AG04449 (cell line): ENCODE measurements at places on chromosomes 5 and 9.

GRCh38 chr5:32981061-32981460 lies 269.9 kb downstream of the NPR3 start:
- no peak for DNase-seq

DNA sequence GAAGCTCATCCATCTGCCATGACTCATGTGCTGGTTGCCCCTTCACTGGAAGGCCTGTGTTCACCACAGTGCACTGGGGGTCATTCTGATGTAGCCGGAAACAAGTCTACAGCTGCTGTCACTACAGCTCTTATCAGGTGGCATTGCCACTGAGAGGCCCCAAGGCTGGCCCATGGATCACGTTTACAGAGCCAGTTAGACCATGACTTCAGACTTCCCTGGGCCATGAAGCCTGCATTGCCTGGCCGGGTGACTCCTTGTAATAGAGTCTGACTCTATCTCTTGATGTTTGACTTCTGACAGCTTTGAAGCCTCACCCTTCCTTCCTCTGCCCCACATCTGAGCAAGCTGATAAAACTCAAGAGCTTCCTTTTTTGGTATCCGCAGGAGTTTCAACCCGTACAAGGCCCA lies 473.5 kb upstream of the DAP start:
- DNase-seq, result no peak

GRCh38 chr5:3380689-3381088 lies 214.9 kb upstream of the IRX1 start:
- no peak for DNase-seq

DNA sequence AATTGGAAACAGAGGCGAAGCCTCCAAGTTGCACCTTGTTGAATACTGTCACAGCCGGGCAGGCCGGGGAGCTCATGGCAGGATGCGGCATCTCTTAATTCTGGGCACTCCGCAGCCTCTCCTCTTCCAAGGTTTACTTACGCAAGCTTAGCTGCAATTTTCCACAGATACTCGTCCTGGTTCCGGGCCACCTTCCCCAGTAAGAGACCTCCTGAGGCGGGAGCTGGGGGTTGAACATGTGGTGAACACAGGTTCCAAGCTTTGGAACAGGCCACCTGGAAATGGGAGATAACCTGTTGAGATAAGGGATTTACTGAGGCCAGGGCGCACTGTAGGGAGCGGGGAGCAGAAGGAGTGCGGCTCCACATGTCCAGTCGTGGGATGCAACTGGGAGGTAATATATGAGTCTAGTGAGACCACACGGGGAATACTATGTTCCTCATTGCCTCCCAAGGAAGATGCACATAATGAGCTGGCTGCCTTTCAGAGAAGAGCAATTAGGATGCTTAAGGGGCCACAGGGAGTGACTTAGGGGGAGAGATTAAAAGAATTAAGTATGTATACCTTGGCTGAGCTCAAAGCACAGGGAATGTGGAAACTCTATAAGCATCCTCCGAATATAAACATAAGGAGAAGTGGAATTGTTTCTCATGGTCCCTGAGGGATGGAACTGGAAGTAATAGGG lies 335.2 kb downstream of the CWC27 start:
- DNase-seq, result no peak

DNA sequence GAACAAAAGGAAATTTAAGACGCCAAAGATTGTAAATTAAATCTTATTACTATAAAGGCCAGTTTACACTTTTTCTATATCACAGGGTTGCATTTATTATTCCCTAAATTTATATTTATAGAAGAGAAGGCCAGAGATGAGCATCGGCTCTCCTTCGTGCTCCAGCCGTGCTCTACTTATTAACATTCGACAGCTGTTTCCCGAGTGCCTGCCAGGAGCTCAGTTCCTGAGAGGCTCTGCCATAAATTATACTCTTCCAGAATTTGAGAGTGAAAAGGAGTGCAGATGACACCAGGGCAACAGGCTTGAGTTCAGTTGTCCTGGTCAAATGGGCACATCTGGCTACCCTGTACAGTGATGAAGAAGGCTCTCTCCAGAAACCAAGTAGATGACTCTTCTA lies 70.1 kb downstream of the PCSK5 start:
- no peak for DNase-seq
